ENCODE measurements at places on chromosomes 6 and 20.

GRCh38 chr6:141415896-141416295 lies 716.8 kb upstream of the GJE1 start:
- no peak for DNase-seq

GRCh38 chr6:141264101-141264500 lies 868.6 kb upstream of the GJE1 start:
- DNase-seq, result no peak

- DNase-seq, result no peak
These were observed 184.2 kb upstream of the CCN2 start for GRCh38 chr6:132135409-132135808.

DNA sequence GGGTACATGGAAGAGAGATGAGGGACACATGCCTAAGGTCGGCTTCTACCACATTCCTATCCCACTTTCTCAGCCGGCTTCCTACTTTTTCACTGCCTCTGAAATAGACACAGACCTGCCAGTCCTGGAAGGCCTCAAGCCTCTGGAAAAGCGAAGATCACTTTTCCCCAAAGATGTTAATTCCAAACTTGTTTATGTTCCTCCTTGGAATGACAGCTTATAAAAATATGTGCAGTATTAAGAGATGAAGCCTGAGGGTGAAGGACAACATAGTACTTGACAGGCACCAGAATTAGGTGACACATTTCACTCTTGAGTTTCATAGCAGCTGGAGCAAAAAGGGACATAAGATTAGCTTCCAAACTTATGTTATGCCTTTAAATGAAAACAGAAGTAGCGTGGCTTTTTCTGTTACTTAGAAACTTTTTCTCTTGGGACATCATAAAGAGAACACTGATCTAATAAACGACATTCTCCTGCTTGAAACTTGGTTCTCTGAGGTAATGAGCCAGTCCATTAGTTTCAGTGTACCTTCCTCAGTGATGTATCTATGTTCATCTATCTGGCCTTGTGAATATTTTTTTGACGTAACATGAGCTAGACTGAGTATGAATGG lies 25.3 kb downstream of the FOXO3 start:
- no peak for DNase-seq

- no peak for DNase-seq
These were observed 96.9 kb downstream of the MKKS start for GRCh38 chr20:10336959-10337729.

GRCh38 chr20:50259705-50260478 lies 69.3 kb downstream of the CEBPB start:
- no peak for DNase-seq

- DNase-seq, result no peak
These were observed 7.0 kb downstream of the KAT14 start for GRCh38 chr20:18144541-18145099.

DNA sequence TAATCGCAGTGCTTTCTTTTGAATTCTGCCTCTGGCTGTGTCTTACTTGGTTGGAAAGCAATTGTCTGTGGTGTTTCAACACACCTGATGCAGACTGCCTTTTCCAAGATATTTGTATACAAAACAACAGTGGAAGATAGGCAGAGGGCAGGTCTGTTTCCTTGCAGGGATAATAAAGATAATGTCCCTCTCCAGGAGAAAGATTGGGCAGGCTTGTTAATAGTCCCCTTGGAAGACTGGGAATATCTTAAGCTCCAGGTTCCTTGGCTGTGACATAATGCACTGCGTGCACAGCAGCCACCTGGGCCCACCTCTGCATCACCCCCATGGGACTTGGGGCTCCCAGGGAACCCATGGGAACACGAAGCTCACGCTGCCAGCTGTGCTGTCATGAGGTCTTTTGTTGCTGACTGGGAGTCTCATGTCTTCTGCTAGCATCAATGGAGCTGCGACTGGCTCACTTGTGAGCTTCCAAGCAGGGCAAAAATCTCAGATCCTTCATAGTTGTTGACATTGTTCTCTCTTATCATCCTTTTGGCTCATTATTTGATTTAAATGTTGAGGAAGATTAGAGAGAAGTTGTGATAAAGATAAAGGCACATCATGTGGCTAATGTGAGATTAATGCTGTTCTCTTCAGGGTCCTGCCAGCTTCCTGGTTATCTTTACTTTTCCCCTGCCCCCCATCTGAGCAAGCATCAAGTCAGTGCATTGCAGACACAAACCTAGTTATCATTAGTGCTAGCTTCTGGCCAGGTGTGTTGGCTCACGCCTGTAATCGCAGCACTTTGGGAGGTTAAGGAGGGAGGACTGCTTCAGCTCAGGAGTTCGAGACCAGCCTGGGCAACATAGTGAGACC lies 107.1 kb upstream of the ASF1A start:
- DNase-seq, result no peak

GRCh38 chr6:146286961-146287360 lies 256.7 kb upstream of the RAB32 start:
- DNase-seq, result no peak

DNA sequence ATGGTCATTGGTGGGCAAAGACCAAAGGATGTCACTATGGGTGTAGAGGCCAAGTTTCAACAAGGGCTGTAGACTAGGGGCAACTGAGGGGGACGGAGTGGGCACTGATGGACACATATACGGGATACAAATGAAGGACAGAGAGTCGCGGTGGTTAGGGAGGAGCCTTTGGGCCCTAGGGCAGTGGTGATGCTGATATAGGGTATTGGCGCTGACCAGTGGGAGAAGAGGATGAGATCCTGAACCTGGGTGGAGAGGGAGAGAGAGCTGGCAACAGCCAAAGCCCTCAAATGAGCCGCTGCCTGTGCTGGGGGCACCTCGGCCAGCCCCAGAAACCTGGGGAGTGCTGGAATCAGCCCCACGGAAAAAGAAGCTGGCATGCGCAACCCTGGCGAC lies 1.6 kb downstream of the CDH22 start:
- DNase-seq, result no peak

- no peak for DNase-seq
These were observed 32.5 kb downstream of the POFUT1 start for GRCh38 chr20:32240205-32240604.

GRCh38 chr6:141426400-141426980 lies 706.2 kb upstream of the GJE1 start:
- no peak for DNase-seq

DNA sequence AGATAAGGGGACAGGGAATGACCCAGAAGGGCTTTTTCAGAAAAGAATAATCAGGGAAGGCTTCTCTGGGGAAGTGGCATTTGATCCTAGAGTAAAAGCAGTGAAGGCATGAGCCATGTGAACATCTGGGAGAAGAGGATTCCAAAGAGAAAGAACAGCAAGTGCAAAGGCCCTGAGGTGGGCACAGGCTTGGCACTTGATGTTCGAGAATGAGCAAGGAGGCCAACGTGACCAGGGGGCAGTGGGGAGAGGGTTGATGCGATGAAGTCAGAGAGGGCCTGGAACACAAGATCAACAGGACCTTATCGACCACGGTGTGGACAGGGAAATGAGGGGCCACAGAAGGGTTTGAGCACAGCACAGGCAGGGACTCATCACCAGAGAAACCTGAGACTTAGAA lies 5.8 kb downstream of the GRM4 start:
- DNase-seq, result no peak

GRCh38 chr6:7267071-7267465 lies 45.9 kb downstream of the SSR1 start:
- DNase-seq, result no peak

DNA sequence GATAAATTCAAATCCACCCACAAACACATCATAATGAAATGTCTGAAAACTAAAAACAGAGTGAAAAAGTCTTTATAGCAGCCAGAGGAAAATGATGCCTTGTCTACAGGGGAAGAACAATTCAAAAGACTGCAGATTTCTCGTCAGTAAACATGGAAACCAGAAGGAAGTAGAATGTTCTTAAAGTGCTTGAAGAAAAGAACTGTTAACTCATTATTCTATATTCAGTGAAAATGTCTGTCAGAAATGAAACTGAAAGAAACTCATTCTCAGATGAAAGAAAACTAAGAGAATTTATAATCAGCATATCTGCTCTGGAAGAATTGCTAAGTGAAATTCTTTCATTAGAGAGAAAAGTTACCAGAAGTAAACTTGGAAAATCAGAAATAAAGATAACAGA lies 416.1 kb downstream of the TBC1D32 start:
- DNase-seq, result no peak

GRCh38 chr6:21109391-21110178 lies 484.0 kb upstream of the SOX4 start:
- DNase-seq, result no peak

DNA sequence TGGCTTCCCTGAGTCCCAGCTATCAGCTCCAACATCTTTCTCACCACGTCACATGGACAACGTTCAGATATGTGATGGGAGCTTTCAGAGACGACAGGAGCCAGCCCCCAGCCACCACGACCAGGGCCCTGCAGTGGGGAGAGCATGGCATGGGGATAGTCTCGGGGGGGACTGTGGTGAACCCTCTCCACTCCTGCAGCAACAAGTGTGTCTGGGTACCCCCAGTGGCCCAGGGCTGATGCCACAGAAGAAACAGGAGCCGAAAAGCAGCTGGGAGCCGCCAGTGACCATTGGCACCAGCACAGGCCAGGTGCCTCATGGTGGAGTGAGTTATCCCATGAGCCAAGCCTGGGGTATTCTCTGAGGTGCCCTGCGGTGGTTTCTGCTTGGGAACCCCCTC lies 339.7 kb downstream of the TAF4 start:
- DNase-seq, result no peak

DNA sequence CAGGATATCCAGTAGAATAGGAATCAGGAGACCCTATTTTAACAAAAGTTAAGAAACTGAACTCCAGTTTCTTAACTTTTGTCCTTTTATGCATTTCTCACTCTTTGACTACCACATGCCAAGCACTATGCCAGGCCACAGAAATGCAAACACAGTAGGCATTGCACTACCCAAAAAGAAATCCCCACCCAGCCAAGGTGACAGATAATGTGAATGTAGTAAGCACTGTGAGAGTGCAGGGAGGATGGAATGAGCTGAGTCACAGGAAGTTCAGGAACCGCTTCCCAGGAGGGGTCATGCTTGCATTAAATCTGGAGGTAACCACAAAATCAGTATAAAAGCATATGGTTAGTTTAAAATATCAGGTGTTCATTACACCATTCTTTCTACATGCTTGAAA lies 20.1 kb upstream of the FAM83C start:
- no peak for DNase-seq

DNA sequence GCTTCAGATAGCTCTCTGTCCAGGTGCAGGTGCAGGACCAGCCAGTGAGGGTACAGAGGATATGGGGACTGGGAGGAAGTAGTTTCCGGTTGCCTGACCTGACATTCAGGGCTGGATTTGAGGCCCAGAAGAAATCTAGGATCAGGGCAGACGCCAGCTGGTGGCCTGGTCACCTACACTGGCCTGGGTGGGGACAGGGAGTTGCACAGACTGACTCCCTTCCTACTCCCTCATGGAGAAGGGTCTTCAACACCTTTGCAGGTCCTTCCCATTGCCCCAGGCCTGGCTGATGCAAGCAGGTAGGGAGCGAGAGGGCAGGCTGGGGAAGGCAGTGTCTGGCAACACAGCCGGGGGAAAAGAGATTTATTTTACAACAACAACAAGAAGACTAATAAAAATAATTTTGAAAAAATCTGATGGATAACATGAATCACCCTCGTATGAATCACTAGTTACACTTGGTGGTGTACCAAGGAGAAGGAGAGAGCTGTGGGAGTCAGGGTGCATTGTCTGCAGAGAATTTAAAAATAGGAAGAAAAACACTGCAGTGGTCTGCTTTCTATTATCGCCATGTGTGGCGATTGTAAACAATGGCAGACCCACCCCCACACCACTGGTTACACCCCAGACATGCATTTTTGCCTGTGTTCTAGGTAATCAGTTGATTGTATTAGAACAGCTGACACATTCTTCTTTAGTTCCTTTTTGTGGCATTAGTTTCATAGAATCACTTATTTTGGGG lies 62.3 kb upstream of the SNX9 start:
- no peak for DNase-seq

- DNase-seq, result no peak
These were observed 85.2 kb downstream of the BANF2 start for GRCh38 chr20:17785007-17785406.

DNA sequence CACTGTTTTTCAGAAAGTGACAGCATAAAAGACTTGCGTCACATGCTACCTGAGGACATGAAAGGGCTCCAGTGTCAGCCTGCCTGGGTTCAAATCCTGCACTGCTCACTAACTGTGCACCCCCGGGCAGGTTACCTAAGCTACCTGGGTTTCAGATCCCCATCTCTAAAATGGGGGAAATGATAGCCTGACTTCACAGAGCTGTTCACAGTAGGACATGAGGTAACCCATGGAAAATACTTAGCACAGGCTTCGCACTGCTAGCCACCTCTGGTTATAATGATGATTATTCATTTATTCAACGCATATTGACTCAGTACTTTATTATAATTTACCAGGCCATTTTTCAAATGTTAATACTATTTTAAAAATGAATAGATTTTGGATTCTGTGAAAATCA lies 23.0 kb downstream of the TBC1D7 start:
- no peak for DNase-seq

- no peak for DNase-seq
These were observed 174.3 kb downstream of the CDKAL1 start for GRCh38 chr6:20708367-20709124.

DNA sequence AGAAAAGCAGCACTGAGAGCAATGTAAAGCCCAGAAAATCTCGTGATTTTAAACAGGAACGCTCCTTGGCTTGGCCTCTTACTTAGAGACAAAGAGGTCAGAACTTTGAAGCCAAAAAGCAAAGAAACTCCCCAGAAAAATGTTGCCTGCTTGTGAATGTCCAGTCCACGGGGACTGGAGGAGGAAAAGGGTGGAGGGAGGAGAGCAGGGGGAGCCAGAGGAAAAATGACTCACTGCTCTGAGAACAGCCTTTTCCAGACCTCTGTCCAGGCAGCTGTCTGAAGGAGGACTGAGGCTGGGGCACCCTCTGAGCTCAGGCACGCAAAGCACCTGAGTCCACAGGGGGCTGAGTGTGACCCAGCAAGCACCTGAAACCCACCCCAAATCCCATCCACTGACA lies 64.7 kb downstream of the TRAM2 start:
- DNase-seq, result no peak

DNA sequence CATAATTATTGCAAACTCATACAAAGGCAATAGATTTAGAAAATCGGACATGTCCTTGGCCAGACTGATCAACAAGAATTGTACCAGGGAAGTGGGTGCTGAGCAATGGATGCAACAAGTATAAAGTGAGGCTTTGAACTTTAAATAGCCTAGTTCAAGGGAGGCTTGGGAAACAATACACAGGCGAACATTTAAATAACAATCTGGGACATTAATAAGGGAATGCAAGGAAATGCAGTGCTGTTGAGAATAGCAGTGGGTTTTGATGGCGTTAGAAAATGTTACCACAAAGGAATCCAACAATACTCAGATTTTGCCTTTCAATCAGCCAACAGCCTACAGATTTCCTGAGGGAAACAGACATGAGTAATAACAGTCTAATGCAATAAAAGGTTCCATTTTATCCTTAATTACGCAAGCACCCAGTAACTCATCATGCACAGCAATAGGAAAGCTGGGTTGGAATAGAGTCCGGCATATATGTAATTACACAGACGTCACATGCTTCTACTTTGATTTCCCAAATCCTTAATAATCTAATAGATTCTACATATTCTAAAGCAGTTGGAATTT lies 134.6 kb downstream of the PHACTR1 start:
- no peak for DNase-seq
